ENCODE measurements at places on chromosomes 3 and 15. TPM values are rescaled to one million over a fixed set of nuclear protein-coding genes. Genes with fewer than 3 reads are reported as not detected.

DNA sequence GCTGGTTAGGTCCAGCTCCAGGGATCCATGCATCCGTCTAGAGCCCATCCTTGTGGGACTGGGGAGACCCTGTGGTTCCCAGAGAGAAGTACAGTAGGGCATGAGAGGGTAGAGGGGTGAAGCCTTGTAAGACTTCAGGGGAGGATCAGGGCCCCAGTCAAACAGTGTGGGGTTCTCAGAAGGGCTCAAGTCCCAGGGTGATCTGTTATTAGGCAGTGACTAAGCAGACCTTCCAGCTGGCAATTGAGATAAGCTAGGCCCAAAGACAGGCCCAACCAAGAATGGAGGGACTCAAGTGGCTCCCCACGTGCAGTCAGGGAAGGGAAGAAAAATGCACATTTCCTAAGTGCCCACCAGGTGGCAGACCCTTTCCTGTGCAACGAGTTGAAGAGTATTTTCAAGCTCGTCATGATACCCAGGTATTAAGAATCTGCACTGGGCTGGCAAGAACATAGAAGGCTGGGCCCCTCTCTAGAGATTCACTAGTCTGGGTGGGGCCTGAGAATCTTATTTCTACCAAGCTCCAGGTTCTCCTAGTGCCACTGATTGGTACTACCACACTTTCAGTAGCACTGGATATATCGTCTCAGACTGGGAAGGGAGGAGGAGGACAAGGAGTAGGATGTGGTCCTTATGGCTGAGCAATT is 240.8 kb downstream of the NR1D2 start:
- no peak for DNase-seq

DNA sequence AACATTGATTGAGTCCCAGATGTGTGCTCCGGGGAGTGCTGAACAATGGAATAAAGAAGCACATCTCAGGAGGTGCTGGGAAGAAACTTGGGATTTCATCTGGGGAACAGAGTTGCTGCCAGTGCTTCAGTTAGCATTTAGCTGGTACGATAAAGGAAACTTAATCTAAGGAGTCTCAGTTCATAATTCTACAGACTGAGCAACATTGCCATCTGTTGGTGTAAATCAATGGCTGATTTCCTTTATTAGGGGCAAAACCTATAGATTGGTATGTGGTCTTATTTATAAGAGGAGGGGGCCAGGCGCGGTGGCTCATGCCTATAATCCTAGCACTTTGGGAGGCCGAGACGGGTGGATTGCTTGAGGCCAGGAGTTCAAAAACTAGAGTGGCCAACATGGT is 8.9 kb downstream of the MKRN2OS start:
- DNase-seq = no peak

DNA sequence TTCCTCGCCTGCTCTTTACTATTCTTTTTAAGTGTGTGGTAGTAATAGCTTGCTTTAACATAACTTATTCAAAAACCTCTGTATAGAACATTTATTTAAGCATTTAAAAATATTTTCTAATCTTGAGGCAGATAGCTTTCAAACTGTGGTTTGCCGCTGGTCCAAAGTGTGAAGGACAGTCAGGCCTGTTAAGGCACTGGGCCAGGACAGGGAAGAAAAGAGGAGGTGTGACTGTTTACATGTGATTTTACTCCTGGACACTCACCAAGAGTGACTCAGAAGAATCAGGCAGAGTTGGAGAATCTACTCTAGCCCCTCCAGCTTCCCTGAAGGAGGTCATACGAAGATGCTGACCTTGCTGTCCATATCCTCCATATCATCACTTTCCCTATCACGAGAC is 44.7 kb downstream of the CEP152 start:
- DNase-seq = no peak

- DNase-seq = no peak
These were observed 151.8 kb upstream of the TSC22D2 start for GRCh38 chr3:150256318-150256717.

The EPM2AIP1 gene
- 10.3 TPM for total RNA-seq

The CNTN6 gene
- 1.0 TPM for total RNA-seq

The DNASE1L3 gene
- 20.5 TPM for total RNA-seq

The OR5K2 gene
- not detected for total RNA-seq

Data from omental fat pad (tissue), 4 donors.